ENCODE measurements at places on chromosomes 6 and 20.

- no peak for ATAC-seq
Measured at GRCh38 chr6:90508753-90509152, 78.1 kb downstream of the MAP3K7 start.

- no peak for ATAC-seq
Measured at GRCh38 chr20:605237-605636, 4.9 kb downstream of the TCF15 start.

- no peak for ATAC-seq
Measured at GRCh38 chr6:71072508-71072907, 115.6 kb upstream of the B3GAT2 start.

DNA sequence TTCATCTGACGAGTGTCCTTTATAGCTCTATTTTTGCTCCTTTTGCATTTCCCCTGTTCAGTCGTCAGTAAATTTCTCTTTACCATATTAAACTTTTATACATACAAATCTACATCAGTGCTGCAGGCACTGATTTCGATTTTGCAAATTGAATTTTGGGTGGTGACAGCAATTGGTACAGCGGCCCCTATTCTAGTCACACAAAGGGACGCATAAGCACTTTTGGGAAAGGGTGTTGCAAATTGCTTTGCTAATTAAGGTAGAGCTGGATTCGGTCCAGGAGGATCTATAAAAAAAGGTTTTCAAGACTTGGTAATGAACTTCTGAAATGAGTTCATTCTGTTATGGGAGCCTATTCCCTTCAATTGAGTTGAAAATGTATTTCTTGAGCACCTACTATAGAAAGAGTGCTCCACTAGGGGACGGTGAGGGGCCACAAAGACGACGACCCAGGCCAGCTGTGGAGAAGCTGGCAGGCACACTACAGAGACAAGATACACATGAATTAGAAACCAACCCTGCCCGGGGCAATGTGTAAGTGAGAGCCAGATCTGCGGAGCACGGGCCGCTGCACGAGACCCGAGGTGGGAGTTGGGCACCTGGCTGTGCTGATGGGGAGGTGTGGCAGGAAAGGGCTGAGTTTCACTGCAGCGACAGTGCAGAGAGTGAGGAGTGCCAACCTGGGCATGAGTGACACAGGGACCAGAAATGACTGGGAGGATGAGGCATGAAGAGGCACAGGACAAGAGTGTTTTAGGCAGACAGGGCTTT is 5.4 kb downstream of the UQCC2 start:
- no peak for ATAC-seq

GRCh38 chr6:139595183-139595582 is 220.7 kb upstream of the CITED2 start:
- no peak for ATAC-seq

GRCh38 chr6:138865480-138866109 is 69.7 kb downstream of the ECT2L start:
- ATAC-seq = no peak

GRCh38 chr6:87092435-87092834 is 2.5 kb downstream of the CGA start:
- ATAC-seq = no peak

- ATAC-seq = no peak
Measured at GRCh38 chr6:130965656-130966055, 97.4 kb downstream of the EPB41L2 start.

DNA sequence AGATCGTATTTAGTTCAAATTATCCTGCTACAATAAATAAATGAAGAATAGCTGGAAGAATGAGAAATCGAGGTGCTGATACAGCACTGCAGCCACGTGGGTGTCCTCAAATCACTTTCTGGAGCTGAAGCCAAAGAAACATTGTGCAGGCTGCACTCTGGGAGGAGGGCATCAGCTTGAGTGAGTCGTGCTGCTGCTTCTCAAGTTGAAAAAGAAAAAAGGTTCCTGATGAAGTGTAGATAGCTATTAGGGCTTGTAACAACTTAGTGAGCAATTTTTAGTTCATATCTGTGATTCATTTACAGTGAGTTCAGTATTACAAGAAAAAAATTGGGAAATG is 40.5 kb downstream of the DSE start:
- peak; percentile 91 for ATAC-seq

Measured in SK-N-SH treated with all-trans-retinoic acid at 6 μM for 48 hours (cell line).